Left kidney (tissue), 8 donors: ENCODE measurements at places on chromosomes 11 and 22.

DNA sequence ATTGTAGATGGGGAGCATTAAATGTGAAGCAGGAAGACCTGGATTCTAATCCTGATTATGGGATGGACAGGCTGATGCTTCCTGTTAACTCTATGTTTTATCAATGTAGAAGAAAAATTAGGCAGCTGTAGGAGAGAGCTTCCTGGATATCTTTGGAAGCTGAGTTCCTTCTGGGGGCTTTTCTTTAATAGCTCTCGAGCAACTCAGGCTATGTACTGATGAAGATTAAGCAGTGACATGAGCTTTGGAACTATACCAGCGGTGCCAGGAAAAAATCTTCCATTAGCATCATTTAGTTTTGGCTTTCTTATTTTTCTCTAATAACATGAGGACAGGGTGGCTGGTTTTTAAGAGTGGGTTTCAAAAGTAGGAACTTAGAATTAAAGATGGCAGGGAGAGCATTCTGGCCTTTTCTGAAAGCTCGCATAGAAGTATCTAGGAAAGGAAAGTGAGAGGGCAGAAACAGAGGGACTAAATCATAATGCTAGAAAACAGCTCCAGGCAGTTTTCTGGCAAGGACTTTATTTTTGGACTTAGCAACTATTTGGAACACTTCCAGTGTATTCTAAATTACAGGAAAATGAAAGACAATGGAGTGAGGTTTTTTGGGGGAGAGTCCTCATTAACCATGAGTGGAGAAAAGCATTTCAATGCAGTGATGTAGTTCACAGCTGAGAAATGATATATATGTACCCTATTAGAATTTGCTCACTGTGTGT lies 69.2 kb upstream of the RRM1 start:
- DNase-seq, result peak; percentile 64

DNA sequence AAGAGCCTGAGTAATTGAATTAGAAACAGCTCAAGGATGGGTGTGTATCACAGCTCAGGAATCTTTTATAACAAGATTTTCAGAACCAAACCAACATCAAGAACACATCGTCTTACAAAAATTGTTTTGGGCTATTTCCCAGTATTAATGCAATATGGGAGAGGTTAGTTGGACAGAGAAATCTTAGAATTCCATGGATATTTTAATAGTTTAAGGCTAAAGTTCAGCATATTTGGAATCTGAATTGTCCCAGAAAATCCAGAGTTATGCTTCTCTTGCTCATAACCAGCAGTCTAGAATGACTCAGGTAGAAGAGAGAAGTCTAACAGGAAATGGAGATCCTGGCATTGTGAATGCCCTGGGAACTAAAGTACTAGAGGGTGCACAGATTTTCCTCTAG lies 74.6 kb downstream of the ADM start:
- no peak for DNase-seq

- DNase-seq, result no peak
Observed at GRCh38 chr22:23684561-23685031, 6.2 kb upstream of the RGL4 start.

DNA sequence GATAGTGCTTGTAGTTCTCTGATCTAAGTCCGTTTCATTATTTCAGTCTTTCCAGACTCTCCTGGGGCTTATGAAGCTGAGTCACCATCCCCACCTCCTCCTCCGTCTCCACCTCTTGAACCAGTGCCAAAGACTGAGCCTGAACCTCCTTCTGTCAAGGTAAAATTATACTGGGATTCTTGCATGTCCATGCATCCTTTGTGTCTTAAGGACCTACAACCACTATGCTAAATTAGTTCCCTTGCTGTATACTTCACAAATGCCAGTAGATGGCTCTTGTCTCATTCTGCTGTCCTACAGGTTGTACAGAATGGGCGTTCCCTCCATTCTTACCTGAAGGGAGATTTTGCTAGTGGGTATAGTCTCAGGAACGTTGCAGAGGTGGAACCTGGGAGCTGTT lies 42.2 kb downstream of the POLD3 start:
- DNase-seq, result no peak

- DNase-seq, result no peak
Observed at GRCh38 chr22:19776433-19777031, 16.0 kb downstream of the TBX1 start.
